ENCODE measurements at places on chromosomes 5 and 9. TPM values are rescaled to one million over a fixed set of nuclear protein-coding genes. Genes with fewer than 3 reads are reported as not detected.

The ADRB2 gene
- 1.6 TPM for polyA plus RNA-seq

- DNase-seq: no peak
Measured at GRCh38 chr5:36478646-36479317, 127.6 kb upstream of the SLC1A3 start.

DNA sequence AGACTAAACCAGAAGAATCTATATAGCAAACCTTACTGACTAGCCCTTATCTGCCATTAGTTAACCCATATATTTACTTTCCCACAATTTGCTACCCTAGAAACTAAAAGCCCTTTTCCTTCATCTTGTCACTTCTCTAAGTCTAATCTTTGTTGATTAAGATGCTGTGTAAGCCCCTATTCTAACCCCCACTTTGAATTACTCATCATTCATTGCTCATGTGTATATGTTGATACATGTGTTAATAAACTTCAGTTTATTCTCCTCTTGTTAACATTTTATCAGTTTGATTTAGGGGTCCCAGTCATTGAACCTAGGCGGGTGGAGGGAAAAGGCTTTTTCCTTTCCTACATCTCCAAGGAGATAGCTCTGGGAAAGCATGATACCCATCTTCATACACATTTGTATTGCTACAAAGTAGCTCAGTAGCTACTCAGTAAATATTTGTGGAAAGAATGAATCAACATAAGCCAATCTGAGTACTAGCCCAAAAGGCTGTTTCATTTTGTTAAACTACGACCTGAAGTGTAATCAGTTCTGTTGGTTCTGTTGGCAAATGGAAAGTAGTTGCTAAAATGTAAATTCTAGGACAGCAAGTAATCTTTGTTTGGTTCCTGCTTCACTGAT, 35.1 kb upstream of the NDFIP1 start:
- no peak for DNase-seq

GRCh38 chr5:125961150-125961549, 462.1 kb upstream of the GRAMD2B start:
- DNase-seq: no peak

Data from urinary bladder (tissue), 4 donors.